ENCODE measurements at places on chromosomes 12 and 14.

DNA sequence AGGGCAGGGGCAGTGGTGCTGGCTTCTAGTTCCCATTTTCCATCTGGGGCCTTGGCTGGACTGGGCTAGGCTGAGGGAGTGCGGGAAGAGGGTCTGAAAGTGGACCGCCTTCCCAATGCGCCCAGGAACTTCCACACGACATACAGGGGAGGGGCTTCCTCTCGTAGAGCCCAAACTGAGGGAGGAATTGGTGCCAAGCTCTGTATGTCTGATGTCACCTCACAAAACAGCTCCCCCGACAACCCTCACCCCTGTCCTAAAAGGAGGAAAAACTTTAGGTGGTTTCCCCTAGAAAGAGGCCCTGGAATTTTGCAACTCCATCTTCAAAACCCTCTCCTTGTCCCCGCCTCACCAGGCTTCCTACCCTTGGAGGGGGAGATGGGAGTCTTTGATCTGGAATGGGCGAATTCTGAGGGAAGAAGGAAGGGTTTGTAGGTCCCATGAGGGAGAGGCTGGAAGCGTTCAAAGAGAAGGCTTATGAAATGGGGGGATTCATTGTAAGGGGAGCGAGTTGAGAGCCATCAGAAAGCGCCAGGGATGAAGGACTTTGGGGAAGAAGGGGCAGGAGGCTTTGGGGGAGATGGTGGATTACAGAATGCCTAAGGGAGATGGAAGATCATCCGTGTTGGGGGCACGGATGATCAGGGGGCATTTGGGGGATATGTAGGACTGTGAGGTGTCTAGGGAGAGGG is 844 bp downstream of the GLTP start:
- no peak for DNase-seq

DNA sequence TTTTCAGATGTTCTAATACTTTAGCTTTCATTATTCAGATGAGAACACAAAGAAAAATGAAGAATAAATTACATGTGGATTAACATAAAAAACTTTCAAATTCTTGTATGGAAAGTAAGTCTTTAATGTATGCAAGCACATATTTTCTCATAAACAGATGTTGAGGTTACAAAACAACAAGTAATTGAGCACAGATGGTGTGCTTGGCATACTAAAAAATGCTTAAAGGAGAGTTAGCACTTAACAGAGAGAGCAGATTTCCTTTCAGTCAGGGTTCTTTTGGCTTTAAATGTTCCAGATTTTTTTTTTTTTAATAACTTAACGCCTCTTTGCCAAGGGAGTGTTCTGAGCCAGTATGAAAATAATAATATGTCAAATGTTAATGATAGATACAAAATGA is 96.0 kb downstream of the RASSF9 start:
- no peak for DNase-seq

DNA sequence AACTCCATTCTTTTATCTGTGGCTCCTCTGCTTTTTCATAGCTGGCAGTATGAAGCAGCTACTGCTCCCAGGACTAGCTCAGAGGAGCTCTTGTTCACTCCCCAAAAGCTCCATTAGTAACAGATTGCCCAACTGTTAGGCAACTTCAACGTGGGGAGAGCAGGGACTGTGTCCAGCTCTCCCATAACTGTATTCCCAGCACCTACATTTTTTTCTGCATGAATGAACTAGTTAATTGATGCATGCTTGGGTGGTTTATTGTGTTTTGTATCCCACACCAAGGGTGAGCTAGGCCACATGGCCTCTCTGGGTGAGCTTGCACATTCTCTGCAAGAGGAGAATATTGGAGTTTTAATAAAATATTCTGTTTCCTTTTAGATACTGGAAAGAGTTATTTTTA is 15.2 kb downstream of the STON2 start:
- DNase-seq = no peak

- no peak for DNase-seq
These were observed 8.6 kb upstream of the ASB2 start for GRCh38 chr14:93984987-93985410.

DNA sequence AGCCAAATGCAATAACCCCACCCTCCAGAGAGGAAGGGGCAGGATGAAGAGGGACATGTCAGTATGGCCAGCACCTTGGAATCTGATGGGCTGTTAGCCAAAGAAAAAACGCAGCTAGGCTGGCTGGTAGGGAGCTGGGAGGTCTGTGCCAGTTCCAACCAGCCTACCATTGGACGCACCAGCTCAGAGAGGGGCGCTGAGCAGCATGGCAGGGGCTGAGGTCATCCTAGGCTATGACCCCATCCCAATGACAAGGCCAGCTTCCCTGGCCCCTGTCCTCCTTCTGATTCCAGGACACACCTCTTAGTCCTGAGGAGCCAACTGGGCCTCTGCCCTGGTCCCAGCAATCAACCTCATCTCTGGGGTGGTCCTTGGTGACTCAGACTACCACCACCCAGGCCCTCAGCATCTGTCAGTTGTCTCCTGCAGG is 12.2 kb downstream of the ACTN1 start:
- no peak for DNase-seq

- no peak for DNase-seq
These were observed 157.3 kb downstream of the EGLN3 start for GRCh38 chr14:33793398-33794110.

GRCh38 chr12:108854451-108855283 is 2.7 kb downstream of the SSH1 start:
- DNase-seq = no peak

DNA sequence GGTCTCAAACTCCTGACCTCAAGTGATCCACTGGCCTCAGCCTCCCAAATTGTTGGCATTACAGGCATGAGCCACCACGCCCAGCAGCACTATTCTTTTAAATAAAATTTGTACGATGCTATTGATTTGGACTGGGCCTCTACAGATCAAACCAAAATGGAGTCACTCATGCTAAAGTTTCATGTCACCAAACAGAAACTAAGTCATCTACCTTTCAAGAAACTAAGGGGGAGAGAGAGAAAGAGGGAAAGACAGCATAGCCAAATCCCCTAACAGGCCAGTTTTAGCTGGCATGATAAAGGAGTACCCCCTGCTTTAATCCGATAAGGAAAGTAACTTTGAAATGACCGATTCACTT is 23.1 kb upstream of the STK38L start:
- DNase-seq = no peak

DNA sequence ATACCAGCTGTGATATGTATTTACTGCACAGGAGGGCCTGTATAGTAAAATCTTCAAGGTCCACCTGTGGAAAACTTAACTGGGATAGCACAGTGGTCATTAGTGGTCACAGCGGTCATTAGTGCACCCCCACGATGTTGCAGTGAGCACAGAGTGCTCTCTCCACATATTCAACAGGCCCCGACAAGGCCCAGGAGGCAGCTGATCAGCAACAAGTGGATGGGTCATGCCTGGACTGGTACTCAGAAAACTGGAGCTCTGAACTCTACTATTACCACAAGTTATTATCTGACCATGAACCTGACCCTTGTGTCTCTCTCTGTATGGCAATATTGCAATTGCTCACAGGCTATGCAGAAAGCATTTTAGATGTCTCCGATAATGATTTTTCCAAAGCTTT is 129.5 kb downstream of the SLC35F4 start:
- DNase-seq = no peak

DNA sequence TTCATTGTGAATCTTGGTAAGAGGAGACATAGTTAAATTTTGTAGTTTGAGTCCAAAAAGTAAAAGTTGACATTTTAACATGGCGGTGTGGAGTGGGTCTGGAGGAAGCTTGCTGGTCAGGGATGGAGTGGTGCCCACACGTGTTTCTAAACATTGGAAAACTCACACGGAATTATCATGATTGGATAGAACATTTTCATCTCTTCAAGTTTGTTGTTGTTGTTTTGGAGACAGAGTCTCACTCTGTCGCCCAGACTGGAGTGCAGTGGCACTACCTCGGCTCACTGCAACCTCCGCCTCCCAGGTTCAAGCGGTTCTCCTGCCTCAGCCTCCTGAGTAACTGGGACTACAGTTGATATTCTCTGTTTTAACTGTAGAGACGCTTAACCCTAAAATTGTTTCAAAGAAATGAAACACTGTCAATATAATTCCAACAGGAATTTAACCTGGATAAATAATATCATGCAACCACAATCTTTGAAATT is 502 bp upstream of the MBIP start:
- DNase-seq = no peak

DNA sequence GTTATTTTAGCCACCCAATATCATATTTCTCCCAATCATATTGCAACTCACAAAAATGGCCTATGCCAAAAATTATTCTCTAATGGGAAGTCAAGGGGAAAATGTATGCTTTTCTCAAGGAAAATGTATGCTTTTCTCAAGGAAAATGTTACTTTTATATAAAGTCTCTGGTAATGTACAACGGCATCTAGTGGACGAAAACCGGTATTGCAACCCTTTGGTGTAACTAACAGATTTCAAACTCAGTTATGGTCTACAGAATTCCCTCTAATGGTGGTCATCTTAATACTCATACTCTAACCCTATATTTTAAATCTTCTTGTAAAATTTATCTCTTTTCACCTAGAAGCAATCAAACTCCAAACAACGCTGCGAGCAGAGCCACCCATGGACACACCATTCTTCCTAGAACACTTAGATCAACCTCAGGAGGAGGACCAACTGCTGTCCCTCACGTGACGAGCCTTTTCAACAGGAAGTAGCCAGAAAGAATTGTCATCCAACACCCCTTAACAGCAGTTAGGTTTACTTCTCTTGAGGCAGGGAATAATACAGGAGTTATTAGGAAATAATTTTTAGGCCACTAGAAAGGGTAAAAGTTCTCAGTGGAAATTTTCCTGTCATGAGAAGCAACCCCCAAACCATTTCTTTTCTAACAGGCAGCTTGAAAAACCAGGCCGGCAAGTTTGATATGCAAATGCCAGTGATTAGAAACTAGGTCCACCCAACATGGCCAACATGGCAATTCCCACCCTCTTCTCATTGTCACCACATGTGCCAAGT is 20.1 kb downstream of the APOBEC1 start:
- DNase-seq = peak; percentile 4

DNA sequence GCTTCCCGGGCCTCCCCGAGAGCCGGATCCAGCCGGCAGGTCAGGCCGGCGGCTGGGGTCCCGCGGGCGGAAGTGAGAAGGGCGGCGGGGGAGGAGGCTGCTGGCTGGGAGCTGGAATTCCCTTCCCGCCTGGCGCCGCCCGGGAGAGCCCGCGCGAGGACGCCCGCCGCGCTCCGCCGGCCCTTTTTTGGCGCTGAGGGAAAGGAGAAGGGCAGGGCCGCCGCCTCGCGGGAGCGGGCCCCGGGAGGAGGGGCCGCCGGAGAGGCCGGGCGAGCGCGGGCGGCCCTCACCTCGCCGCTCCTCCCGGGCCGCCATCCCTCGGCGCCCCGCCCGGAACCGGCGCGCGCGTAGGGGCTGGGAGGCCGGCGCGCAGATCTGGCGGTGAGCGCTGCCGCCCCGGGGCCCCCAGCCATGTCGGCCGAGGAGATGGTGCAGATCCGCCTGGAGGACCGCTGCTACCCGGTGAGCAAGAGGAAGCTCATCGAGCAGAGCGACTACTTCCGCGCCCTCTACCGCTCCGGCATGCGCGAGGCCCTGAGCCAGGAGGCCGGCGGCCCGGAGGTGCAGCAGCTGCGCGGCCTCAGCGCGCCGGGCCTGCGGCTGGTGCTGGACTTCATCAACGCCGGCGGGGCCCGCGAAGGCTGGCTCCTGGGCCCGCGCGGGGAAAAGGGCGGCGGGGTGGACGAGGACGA is at the start of the genes KLHL42 and MANSC4:
KLHL42 (plus strand) TSS at position 314 of the 692 bp plus-strand sequence; CDS start at position 412, 98 bp downstream.
MANSC4 (minus strand) TSS at position 317 of the 692 bp plus-strand sequence. CDS start 8,960 bp downstream, outside the sequence.
- DNase-seq = peak; percentile 32

- DNase-seq = no peak
These were observed 30.5 kb upstream of the C12orf71 start for GRCh38 chr12:27112871-27113270.

DNA sequence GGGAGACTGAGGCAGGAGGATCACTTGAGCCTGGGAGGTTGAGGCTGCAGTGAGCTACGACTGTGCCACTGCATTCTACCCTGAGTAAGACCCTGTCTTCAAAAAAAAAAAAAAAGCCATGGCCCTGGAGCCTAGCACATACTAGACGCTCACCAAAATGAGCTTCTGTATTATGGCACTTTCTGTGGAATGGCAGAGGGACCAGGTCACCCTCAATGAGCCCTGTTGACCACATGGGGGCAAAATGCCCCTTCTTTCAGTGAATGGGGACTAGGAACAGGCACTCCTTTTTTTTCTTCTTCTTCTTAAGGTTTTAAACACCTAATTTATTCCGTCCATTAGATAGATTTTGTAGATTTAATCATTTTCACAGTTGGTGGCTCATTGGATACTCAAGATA is 50.5 kb downstream of the FAM222A start:
- no peak for DNase-seq

DNA sequence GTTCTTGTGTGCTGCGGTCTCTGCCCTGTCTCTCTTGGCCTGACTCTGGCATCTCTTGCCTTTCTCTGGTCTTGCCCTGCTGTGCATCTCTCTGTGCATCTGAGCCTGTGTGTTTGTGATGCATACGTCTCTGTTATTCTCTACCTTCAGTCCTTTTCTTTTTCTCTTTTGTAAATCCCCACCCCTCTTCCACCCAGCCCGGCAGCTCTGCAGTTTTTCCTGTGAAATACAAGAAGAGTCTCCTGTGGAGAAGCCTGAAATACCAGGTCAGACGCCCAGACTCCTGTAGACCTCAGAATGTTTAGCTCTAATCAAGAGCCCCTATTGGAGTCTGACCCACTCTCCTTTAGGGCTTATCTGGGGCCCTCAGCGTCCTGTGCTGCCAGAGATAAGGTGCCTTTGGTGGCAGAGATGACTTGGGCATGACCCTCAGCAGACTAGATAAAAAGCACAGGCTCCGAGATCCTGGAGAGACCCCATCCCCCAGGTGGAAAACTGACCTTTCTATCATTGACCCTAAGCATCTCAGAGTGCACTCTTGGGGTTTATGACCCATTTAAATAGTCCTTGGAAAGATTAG is 167.5 kb upstream of the SRRM4 start:
- DNase-seq = no peak

- no peak for DNase-seq
These were observed 45.0 kb downstream of the CRADD start for GRCh38 chr12:93722179-93722578.

GRCh38 chr12:5094551-5094950 is 50.9 kb downstream of the KCNA5 start:
- no peak for DNase-seq

- DNase-seq = no peak
These were observed 54.5 kb downstream of the SMOC1 start for GRCh38 chr14:69933623-69934275.

Data from stimulated activated CD8-positive, alpha-beta memory T cell treated with anti-CD3 and anti-CD28 coated beads, Interleukin-4, amount 100 ng/mL, for 24 hours (primary cell).